EH (cell line): ENCODE measurements at places on chromosomes 6 and 20.
A peak's percentile ranks its signal among the peaks of the same experiment; 100 is the strongest.

- DNase-seq: no peak
These were observed 189.0 kb upstream of the SOX4 start for GRCh38 chr6:21404577-21404976.

GRCh38 chr6:168683621-168684020, 242.6 kb downstream of the SMOC2 start:
- DNase-seq: no peak

DNA sequence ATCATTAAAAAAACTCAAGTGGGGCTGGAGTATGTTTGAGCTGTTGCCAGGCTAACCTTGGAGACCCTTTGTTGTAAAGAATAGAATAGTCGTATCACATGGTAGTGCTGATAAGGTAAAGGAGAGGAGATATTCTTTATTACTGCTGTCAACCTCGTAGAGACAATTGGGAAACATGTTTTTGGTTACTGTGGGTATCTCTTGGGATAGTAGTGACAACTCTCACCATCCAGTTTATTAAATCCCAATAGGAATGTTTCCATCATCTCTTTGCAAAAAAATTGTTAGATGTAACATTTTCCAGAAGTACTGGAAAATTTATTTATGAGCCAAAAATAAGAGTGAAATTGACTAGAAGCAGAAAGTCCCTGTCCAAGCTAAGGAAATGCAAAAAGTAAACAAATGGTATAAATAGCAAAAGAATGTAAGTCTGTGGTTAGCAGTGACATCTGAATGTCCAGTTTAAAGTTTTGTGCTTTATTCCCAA, 829.3 kb upstream of the CITED2 start:
- peak; percentile 88 for DNase-seq

- no peak for DNase-seq
These were observed 79.9 kb downstream of the VGLL2 start for GRCh38 chr6:117345292-117345610.

DNA sequence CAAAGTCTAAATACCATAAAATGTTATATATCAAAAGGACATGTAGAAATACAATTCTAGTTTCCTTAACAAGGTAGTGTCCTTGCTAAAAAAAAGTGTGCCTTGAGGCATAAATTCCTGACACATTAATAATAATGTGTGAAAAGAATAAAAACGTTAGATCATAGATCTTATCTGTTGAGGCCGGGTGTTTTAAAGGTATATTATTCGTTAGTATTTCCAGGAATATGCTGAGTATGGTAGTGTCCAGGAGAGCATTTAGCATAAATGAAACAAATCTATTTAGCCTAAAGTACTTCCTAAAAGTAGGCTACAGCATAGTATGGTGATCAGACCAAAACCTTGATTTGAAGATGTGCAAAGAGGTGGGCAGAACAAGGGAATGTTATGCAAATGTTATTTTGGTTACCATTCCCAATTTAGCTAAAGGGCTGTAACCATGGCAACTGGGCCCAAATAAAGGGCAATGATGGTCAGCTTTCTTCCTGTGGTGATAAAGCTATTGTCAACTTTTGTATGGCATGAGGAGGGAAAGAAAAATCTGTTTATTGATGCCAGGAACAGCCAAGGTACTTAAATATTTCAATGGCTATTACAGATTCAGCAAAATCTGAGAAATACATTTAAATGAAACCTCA, 18.9 kb downstream of the MKKS start:
- peak; percentile 48 for DNase-seq

GRCh38 chr20:50541606-50542041, 31.4 kb downstream of the PTPN1 start:
- DNase-seq: no peak

DNA sequence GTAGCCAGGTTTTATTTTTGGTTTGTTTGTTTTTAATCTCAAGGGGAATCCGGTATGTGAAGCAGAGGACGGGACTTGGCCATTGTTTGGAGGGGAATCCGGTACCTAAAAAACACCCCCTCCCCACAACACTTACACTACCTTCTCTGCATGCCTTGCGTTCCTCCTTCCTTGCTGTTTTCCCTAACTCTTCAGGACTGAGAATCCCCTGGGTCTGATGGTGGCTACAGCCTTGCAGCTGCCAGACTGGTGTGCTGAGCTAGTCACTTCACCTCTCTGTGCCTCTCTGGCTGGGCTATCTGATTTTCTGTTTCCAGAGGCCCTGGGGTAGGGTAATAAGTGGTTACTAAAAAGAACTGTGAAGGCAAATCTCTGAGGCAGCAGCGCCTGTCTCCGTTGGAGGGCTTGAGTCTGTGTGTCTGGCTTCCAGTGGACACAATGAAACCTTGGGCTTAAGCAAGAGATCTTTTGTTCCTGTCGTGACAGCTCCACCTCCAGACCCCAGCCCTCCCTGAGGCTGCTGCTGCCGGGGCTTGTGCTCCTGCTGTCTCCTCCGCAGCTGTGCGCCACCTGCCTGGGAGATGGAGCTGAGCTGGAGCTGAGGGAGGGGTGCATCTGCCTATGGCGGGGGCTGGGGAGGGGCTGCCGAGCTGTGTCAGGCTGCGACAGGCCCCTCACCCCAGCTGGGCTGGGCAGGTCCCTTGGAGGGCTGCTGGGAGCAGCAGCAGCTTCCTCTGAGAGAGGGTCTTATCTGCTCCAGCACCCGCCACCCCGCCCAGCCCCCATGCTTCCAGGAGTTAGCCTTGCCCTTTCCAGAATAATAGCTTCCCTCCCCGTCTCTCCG, 65.8 kb upstream of the CCDC167 start:
- no peak for DNase-seq

DNA sequence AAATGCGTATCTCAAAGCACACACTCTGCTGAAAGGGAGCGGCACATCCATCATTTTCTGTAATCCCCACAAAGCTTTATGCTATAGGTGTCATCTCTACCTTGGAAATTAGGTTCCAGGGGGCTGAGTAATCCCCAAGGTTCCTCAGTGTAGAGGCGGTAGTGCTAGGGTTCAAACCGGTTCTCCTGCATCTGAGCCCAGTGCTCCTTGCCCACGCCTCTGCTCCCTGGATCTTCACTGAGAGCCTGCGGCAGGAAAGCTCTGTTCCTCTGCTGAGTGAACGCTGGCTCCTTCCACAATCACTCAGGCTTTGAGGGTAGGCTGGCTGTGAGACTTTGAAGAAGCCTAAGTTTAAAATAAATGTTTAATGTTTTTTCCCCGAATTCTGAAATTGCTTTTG, 24.9 kb downstream of the SLC22A23 start:
- DNase-seq: no peak

DNA sequence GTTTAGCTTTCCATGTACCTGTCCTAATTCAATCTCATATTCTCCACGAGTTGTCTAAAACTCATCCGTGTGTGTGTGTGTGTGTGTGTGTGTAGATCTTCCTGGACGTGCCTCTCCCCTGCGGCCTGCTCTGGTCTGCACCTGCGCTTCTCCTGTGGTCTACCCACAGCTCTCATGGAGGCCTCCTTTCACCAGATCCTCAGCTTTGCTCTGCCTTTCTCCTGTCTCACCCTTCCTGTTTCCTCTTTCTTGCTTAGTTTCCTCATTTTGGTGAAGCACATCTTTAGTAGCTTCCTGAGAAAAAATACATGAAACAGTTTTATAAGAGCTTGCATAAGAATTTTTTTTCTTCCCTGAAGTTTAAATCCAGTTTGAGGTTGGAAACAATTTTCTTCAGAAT, 18.1 kb downstream of the SLX4IP start:
- DNase-seq: no peak

DNA sequence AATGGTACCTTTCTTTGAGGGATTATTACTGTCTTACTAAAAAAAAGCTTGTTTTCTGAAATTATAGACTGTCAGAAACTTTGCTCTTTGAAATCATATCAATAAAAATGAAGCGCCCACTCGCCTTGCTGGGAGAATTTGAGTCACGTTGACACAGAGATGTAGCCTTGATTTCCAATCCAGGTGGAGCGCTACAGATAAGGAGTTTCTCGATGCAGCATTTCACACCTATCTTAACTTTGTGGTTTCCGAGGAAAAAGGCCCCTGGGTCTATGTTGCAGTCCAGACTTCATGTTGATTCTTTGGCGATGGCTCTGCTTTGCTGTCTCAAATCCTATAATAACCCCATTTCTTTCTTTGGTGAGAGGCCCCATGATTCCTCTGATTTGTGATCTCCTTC, 158.1 kb upstream of the ARG1 start:
- DNase-seq: no peak

- DNase-seq: no peak
These were observed 6.6 kb upstream of the ZBTB22 start for GRCh38 chr6:33324125-33324524.

DNA sequence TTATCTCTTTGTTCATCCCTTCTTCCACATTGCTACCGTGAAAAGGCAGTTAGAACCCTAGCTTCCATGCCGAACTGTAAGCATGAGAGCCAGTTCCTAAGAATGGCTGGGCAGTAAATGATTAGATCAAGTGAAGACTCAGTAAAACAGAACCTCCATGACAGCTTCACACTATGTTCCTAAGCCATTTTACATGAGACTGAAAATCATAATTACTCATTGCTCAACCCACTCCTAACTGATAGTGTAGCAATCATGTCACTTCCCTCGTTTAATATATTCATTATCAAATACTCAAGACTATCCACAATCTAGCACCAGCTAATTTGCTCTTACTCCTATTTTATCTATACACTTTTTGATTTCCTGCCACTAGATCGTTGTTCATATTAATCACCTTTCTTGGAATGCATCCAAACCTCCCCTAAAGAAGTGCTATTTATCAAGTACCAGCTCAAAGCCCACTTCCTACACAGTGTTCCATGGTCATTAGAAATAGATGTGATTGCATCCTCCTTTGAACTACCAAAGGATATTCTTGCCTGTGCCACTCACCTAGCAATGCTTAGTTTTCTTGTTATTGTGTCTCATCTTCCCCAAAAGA, 6.0 kb downstream of the TMEM30A start:
- DNase-seq: no peak

- peak; percentile 49 for DNase-seq
These were observed 528.9 kb downstream of the MAFB start for GRCh38 chr20:40160097-40160550.

- DNase-seq: no peak
These were observed 236.6 kb upstream of the CHD6 start for GRCh38 chr20:41854765-41855164.

- no peak for DNase-seq
These were observed at the start of gene BPIFB3 for GRCh38 chr20:33053291-33054106. Gene BPIFB3, plus strand, starts transcription at chr20:33053903. Its CDS starts 1,533 bp downstream, at chr20:33055436.

DNA sequence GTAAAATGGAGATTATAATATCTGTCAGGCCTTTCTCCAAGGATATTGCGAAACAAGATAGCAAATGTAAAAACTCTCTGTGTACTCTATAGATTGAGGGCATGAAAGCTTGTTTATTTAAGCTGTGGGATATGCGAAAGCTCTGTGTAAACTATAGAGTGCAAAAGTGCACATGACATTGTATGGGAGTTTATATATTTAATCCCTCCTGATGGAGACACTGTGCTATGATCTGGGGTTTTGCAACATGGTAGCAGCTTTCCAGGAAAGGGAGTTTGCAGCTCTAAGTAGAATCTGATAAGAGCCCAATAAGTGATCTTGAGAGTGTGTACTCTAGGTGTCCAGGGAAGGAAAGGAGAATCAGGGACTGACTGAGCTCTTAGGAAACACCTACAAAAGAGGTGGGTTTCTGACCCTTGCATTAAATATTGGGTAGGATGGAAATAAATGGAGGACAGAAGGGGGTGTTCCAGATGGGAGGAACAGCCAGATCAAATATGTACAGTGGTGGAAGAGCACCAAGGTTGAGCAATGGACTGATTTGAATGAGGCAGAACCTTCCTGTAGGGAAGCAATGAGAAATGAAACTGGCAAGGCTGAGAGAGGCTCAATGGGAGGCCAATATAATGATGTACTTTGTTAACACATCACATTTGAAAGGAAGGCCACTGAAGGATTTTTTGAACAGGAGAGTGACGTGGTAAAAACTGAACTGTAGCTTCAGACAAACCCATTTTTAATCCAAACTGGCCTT, 450.1 kb downstream of the GJA1 start:
- DNase-seq: no peak

- no peak for DNase-seq
These were observed 830 bp upstream of the CYP24A1 start for GRCh38 chr20:54174457-54175175.

GRCh38 chr20:56690531-56691175, 61.5 kb downstream of the TFAP2C start:
- DNase-seq: no peak

DNA sequence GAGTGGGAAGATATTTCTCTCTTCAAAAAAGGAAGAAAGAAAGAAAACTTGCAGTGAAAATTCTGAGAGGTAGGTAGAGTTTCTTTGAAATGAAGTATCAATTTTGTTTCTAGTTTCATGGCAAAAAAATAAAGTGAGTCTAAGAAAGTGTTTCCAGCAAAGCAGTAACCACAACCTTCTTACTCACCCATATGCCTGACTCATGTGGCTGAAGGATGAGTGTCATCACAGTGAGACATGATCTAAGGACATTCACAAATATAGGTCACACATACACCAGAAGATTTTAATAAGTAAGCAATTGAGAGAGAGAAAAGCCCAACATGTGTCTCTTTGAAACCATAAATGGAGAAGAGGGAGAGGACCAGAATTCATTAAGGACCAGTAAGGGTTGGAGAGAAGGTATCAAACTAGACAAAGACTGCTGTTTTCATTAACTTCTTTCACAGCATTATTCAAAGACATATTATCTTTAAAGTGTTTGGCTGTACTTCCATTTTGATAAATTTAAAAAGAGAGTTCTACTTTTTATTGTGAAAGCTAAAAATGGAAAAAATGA, 169.5 kb downstream of the FRK start:
- DNase-seq: peak; percentile 42

DNA sequence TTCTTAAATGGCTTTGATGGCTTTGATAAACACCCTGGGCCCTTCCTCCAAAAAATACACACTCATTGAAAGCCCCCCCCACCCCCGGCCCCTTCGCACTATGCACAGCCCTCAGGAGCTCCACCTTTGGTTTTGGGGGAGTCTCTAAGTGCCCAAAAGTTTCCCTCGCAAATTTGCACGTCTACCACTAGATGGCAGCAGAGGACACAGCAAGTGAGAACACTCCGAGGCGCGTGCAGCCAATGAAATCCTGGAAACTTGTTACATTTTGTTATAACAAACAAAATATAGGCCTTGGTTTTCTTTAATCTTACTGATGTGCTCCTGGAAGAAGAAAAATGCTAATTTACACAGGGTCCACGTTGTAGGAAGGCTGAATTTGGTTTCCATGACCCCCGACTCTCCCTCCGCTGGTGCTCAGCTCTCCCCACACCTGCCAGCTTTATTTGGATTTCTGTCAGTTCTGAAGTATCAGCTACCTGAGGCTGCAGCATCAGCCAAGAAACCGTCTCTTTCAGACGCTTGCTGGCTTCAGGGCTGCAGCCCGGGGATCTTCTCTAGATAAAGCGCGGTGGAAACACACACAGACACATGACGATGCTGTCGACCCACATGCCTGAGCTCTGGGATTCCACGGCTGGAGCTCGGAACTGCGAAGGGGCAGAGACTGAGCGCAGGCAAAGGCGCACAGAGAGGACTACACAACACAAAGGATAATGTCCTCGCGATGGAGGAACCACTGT, 148.3 kb upstream of the RPS6KA2 start:
- peak; percentile 65 for DNase-seq

DNA sequence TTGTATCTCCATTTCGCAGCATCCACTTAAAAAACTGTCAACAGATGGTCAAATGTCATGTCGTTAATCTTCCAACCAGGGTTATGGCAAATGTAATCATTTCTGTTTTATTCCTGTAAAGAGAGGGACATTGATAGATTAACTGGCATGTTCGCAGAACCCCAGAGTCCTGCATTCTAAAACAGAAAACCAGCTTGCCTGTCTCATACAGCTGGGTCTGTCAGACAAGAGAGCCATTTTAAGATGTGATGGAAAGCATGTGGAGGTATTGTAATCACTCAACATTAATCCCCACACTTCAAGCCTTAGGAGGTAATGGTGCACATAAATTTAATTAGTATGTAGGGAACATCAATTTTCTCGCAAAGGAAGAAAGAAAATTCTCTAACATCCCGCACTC, 4.4 kb downstream of the SMLR1 start:
- no peak for DNase-seq
